ENCODE measurements at places on chromosomes 7 and 10.

GRCh38 chr10:110134917-110135316 is 72.5 kb upstream of the MXI1 start:
- no peak for DNase-seq

DNA sequence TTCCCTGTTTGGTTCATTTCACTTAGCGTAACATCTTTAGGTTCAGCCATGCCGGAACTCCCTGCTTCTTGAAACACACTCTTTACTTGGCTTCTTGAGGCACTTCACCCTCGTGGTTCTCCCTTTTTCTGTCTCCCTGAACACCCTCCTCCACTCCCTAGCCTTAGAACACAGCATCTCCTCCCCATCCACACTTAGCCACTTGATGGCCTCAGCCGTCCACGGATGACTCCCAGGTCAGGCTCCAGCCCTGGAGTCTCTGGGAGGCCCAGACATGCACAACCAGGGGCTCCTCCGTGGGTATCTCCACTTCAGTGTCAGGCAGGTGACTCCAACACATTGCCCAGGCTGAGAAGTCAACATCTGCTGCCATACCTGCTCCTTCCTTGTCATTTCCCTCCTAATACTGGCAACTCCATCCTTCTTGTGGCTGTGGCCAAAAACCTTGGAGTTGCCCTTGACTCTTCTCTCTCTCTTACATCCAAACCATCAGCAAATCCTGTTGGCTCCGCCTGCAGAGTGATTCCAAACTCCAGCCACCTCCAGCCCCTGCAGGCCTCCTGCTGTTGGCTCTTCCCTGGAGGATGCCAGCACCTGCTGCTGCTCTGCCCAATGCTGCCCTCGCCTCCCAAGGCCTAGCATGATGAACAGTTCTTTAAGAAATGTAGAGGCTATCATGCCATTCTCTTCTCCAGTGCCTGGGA is 8.4 kb upstream of the INMT start:
- no peak for DNase-seq

DNA sequence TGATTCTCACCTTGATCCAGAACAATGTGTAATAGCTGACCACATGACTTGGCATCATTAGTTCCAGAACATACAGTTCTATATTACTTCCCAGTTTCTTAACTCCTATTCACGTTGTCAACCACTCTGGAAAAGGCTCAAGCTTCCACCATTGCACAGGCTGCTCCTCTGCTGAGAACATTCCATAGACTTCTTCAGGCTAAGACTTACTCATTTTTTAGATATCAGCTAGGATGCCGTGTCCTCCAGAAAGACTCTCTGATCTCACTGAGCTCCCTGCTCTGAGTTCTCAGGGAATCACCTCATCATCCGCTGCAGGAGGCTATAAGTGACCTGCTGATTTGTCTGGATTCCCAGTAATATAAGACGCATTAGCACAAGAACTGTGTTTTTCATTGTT is 73.1 kb downstream of the HTR7 start:
- no peak for DNase-seq

DNA sequence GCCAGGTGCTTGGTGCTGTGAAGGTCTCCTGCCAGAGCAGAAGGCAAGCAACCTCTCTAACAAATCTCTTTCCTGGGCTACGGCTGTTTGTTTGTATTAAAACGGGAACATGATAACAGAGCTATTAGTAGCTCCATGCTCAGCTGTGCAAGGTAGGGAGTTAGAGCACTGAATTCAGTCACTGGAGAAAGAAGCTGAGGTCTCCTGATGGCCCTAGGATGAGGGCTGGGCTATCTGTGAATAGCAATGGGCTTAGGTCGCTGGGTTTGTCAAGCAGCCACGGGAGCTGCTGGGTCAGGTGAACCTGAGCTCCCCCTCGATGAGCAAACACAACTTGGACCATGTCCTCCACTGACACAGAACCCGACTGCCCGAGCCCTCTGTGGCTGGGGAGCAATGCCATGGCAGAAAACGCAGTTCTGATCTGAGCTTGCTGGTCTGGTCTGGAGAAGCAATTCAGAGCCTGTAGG is 24.4 kb downstream of the TACC2 start:
- DNase-seq, result no peak

DNA sequence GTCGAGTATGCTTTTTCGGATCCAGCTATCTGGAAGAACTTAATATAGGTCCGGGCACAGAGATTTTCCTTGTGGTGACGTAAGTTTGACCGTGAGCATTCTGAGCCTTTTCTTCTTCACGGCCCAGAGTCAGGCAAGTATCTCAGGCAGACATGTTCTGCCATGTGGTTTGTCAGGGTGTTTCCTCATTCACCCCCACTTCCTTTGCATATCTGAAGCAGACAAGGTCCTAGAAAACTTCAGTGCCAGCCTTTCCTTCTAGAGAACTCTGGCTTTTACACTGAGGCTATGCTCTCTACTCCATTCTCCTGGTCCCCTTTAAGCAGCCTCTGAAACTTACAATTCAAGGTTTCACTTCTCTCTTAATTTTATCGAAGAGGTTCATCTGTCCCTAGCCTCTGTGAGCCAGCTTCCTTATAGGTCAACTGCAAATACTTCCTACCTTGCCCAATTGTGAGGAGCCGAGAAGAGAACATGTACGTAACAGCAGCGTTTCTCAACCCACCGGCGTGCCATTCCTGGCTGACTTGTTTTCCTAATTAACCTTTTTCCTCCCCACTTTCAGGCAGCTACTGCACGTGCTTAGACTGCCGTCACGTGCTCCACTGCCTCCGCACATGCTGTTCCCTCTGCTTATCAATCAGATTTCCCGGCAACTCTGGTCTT is 47.3 kb downstream of the CDCA7L start:
- DNase-seq, result no peak
